ENCODE measurements at places on chromosomes 5 and 9. TPM values are rescaled to one million over a fixed set of nuclear protein-coding genes. Genes with fewer than 3 reads are reported as not detected.
A peak's percentile ranks its signal among the peaks of the same experiment; 100 is the strongest.

DNA sequence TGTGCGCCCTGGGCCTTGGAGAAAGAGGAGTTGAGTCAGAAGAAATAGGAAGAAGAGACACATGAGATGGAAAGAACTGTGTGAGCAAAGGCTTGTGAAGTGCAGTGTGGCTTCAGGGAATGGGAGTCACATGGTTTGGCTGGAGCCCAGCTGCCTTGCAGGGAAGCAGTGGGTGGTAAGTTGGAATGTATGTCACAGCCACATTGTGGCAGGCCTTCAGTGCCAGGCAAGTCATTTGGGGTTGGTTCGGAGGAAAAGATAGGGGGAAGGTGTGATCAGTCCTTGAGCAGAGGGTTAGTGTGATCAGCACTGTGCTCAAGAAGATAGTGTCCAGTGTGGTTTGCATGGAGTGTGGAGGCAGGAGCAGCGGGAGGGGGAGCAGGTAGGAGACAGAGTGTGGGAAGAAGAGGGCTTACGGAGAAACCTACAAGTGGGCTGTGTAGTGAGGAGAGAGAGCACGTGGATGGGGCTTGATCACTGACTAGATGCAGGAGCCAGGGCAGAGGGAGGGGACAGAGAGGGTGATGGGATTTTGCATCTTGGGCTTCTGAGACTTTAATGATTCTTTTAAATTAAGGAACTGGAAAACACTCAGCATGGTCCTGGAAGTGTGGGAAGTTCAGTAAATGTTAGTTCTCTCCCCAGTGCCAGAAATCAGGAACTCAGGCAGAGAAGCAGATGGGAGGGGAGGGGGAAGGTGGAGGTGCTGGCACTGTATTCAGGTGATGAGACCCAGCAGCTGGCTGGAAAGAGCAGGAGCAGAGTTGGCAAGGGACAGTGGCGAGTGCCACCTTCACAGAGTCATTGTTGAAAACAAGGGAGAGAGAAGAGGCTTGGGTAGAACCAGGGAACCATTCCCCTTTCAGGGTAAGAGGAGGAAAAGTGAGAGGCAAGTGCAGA is 46.6 kb downstream of the ARHGAP26 start:
- ATAC-seq, result no peak

DNA sequence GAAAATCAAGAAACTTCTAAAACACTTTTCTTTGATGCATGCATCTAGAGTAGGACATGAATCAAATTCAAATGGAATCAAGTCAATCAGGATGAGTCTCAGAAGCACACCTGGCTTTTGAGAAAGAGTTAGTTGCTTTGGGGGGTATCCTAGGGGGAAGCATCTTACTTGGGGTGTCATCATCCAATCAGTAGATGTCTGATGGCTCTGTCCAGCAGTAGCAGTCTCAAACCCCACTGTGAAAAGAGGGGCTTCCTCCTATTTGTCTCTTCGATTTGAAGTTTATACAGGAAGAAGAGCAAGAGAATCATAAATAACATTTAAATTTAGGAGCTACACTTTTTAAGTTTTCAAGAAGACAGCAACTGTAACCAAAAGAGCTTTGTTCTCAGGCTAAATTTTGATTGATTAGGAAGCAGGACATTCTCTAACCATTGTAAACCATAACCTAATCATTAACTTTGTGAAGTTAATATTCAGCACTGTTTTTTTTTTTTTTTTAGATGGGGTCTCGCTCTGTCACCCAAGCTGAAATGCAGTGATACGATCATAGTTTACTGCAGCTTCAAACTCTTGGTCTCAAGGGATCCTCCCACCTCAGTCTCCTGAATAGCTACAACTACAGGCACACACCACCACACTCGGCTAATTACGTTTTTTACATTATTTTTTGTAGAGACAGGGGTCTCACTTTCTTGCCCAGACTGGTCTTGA is 614.7 kb downstream of the CSNK1G3 start:
- ATAC-seq, result no peak

GRCh38 chr5:11048760-11049159 is 287.7 kb upstream of the DAP start:
- ATAC-seq, result no peak

CETN3 gene
- 7.5 TPM for total RNA-seq

GRCh38 chr9:136886610-136887597 is 588 bp downstream of the TRAF2 start:
- ATAC-seq, result peak; percentile 62

- ATAC-seq, result no peak
Measured at GRCh38 chr5:170501931-170502330, 1.9 kb upstream of the KCNIP1 start.

PCDHB15 gene
- total RNA-seq, result 6.6 TPM

DNA sequence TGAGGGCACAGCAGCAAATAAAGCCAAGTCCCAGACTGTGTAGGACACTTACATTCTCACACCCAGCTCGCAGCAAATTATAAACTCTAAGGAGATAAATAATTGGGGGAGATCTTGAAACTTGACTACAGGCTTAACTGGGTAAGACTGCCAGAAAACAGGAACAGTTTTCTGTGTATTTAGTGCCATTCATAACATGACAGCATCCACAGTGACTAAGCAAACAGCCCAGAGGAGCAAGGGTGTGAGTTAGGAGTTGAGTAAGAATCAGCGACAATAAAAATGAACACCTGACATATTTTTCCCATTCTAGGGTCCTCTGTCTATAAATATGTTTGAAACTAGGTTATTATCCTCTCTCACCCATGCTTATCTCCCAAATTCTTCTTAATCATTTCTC is 370.9 kb upstream of the WWC1 start:
- ATAC-seq, result no peak

- peak; percentile 40 for ATAC-seq
Measured at GRCh38 chr9:72955126-72955455, 2.2 kb upstream of the ALDH1A1 start.

LCN10 gene
- 16.5 TPM for total RNA-seq

CHSY3 gene
- 3.4 TPM for total RNA-seq

- ATAC-seq, result no peak
Measured at GRCh38 chr5:83900306-83900705, 179.7 kb upstream of the HAPLN1 start.

- no peak for ATAC-seq
Measured at GRCh38 chr5:127685662-127686061, 17.5 kb upstream of the CCDC192 start.

- no peak for ATAC-seq
Measured at GRCh38 chr9:127982912-127983311, 2.1 kb upstream of the EEIG1 start.

LRRC19 gene
- not detected for total RNA-seq

DNA sequence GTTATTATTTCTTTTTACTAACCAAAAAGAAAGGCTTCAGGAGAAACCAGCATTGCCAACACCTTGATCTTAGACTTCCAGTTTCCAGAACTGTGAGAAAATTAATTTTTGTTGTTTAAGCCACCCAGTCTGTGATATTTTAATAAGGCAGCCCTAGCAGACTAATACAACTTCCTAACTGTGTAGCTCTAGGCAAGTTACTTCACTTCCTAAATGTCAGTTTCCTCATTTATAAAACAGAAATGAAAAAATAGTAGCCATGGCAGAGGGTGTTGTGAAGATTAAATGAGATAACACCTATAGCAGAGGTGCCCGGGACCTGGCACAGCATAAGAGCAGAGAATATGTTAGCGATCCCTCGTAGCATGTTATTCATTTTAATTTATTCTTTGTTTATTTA is 66.6 kb upstream of the HAND1 start:
- ATAC-seq, result no peak

- no peak for ATAC-seq
Measured at GRCh38 chr5:109324931-109325330, 84.8 kb downstream of the PJA2 start.

- no peak for ATAC-seq
Measured at GRCh38 chr9:8514760-8515159, 715.2 kb upstream of the DMAC1 start.

DNA sequence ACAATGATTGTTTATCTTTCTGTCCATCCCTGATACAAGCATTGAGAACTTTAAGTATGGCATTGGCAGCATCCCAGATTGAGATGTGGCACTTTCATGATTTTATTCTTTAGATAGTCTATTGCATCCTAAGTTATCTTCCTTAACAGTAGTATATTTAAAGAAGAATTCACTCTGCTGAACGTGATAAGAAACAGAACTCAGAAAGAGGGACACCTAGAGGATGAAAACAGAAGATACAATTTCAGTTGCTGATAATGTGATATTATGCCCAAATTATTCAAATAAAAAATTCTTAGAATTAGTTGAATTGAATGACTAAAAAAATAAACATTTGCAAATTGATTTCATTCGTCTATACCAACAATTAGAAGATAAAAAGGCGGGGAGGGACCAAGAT is 218.1 kb upstream of the DMRTA1 start:
- no peak for ATAC-seq

SLC36A2 gene
- not detected for total RNA-seq

CCDC180 gene
- 5.5 TPM for total RNA-seq

GRCh38 chr9:34647651-34648050 is 1.2 kb downstream of the GALT start:
- no peak for ATAC-seq

GRCh38 chr5:35266276-35266675 is 36.0 kb upstream of the PRLR start:
- no peak for ATAC-seq

SUSD3 gene
- 4.7 TPM for total RNA-seq

PCDHA10 gene
- total RNA-seq, result 1.4 TPM

- ATAC-seq, result peak; percentile 29
Measured at GRCh38 chr5:65482296-65482735, 596 bp upstream of the ADAMTS6 start.

PCDHB3 gene
- 0.78 TPM for total RNA-seq

RC3H2 gene
- total RNA-seq, result 50.6 TPM

ADAMTSL1 gene
- 128 TPM for total RNA-seq

DNA sequence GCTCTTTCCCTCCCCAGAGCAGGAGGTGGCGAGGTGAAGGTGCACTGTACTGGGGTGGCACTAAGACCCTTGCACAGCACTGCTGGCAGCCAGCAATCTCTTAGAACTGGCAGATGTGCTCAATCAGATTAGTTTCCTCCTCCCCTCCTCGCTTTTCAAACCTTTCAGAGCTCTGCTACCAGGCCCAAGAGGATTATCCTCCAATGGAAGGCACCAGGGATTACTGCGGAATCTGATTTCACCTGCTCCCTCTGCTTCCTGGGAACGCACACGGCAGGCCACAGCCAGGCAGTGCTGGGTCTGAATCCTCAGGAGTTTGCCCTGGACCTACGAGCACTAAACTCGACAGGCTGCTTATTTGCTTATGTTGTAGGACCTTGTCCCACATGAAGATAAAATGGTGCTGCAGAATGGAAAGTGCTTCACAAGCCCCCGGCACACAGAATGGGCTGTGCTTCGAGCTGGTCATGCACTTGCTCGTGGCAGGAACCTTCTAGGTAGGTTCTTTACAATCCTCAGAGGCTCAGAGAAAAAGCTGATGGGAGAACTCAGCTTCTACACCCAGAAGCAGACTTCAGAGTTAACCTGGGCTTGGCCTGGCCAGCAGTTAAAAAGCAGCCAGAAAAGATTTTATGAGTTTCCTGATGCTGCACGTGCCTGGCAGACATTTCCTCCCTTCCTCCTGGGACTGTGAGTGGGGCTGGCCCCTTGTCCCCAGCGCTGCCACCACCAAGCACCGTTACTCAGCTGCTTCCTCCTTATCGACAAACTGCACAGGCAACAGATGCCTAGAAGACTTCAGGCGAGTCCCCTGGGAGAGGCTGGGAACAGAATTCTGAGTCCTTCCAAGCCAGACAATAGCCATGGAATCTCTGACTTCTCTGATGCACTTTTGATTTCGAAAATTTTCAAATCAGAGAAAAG is 33.1 kb downstream of the FABP6 start:
- no peak for ATAC-seq

DNA sequence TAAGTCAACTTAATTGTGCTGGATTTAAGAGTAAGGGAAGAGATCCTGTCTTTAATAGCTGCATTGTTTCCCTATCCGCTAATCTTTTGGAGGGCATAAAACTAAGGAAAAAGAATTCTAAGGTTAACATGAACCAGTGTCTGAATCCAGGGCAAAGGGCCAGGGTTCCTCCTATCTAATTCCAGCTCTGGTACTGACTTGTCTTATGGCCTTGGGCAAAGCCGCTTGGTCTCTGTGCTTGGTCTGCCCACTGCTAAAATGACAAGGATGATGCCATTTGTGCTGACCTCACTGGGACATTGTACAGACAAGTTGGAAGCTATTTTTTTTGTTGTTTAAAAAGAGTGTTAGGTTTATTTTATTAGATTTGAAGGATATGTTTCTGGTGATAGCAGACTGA is 334.7 kb upstream of the PIK3R1 start:
- no peak for ATAC-seq

- no peak for ATAC-seq
Measured at GRCh38 chr5:133706506-133707430, 94.4 kb upstream of the FSTL4 start.

DNA sequence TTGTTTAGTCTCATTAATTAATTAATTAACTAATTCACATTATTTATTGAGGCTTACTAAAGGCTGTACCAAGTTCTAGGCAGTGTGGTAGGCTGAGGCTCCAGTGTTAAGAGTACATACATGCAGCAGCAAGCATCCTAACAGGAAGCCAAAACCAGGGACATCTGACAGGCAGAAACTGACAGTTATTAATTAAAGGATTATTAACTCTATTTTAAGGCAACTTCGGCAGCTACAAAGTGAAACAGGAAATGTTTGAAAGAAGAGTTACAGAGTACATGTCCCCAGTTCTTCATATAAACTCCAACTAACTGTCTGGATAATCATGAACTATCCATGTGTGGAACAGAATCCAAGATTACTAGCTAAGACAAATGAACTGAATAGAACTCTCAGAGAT is 39.3 kb upstream of the GABRB2 start:
- no peak for ATAC-seq

FAT2 gene
- total RNA-seq, result 0.62 TPM

GRCh38 chr5:68730220-68730978 is 363.4 kb upstream of the SLC30A5 start:
- ATAC-seq, result peak; percentile 83

- ATAC-seq, result no peak
Measured at GRCh38 chr5:83718936-83719495, 1.6 kb downstream of the HAPLN1 start.

DNA sequence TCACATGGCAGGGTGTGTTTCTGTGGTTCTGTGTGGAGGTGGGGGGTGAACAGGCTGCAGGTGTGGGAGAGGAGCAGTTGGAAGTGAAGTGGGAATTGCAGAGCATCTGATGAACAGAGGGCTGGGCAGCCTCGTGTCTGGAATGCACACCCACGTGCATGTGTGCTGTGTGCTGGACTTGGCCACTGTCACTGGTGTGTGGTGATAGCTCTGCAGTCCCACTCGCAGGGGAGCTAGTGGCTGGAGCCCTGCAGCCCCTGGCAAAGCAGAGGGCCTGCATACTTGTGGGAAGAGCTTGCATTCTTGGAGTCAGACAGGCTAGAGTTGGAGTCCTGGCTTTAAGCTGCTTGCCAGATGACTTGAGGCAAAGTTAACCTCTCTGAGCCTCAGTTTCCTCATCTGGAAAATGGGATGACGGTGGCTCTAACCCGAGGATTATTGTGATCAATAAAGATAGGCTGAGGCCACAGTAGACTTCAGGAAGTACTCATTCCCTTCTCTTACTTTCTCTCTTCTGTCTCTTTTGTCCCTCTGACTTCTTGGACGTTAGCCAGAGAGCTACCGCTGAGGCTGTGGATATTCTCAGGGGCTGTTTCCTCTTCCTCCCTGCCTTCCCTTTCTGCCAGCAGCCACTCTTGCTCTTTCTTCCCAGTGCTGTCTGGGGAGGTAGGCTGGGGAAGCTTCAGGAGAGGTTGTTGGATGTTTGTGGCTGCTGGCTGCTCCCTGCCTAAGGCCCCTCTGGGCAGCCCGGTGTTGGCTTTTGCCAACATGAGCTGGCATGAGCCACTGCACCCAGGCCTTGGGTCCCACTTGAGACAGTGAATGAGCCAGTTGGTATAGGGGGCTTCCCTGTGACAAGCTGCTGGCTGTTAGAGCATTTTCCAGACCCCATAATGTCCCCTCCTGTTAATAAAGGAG is 18.3 kb downstream of the PSAT1 start:
- ATAC-seq, result peak; percentile 13

HAVCR2 gene
- total RNA-seq, result 6.4 TPM

Data from gastroesophageal sphincter (tissue), 4 donors.